ENCODE measurements at places on chromosomes 2 and 18.

- DNase-seq = no peak
Observed at GRCh38 chr18:57784034-57784800, 18.9 kb downstream of the ATP8B1 start.

DNA sequence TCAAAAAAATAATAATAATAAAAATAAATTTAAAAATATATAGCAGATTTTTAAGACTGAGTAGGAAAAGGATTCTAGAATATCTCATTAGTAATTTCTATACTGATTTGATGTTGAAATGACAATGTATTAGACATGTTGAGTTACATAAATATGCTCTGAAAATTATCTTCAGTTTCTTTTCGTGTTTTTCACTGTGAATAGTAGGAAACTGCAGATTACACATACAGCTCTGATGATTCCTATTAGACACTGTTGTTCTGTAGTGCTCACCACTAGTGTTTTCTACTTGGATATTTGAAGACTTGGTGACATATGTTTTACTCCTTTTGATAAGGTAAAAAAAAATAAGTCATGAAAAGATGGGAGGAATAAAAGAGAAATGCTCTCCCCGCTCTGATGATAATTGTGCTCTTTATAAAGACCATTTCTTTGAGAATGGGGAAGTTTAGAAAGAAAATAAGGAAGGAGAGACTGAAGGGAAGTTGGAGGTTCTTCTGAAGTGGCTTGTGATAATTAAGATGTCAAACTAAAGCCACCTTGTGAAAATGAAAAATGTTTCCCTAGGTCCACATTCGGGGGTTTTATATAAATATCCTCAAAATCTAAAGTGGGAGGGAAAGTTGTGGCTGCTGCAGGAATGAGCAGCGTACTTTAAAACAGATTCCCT lies 52.9 kb downstream of the SLC9A2 start:
- no peak for DNase-seq

DNA sequence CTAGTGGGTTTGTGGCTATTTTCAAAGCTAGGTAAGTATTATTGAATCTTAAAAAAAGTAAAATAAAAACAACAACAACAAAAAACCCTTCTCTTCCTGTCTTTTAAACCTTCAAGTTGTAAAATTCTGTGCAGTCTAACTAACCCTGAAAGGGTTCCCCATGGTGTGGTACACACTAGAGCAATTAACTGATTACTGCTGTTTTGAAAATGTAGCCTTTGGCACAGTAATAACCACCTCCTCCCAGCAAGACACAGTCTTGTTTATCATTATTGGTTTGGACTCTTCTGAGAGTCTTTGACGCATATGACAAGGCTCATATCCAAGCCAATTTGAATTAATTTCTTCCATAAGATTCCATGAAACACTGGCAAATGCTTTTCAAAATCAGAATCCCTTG lies 2184.6 kb upstream of the PIK3C3 start:
- DNase-seq = no peak

DNA sequence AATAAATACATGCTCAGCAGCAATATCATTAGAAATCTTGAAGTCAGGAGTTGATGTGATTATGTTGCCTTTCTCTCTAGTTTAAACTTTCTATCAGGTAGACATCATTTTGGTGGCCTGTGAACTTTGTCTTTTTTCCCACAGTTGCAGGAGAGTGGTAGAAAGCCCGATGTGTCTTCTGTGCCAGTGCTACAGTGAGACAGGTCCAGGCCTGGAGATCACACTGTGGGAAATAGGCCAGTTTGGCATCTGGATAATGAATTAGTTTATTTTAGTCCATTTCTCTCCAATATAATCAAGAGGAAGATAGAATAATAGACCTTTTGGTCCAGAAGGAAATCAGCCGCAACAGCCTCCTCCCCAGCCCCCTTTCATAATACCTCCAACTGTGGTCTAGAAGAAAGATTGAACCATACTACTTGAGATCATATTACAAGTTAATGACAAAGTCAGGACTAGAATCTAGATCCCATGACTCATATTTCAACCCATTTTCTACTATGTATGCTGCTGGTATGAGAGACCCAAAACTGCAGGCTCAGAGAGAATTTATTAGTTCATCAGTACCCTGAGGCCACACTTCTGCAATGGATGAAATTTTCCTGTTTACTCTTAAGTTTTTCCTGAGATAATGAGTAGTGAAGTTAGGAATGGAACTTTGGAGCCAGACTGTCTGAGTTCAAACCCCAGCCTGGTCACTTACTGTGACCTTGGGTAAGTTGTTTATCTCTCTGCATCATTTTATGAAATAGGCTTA lies 20.6 kb downstream of the KCMF1 start:
- DNase-seq = no peak

GRCh38 chr2:175203621-175204496 lies 22.3 kb upstream of the ATP5MC3 start:
- DNase-seq = peak; percentile 77

- DNase-seq = no peak
Observed at GRCh38 chr18:7720395-7720794, 153.3 kb downstream of the PTPRM start.

GRCh38 chr18:48840491-48840877 lies 110.3 kb downstream of the SMAD7 start:
- no peak for DNase-seq

- no peak for DNase-seq
Observed at GRCh38 chr2:237291138-237291792, 122.7 kb downstream of the COL6A3 start.

GRCh38 chr2:190860985-190861680 lies 19.5 kb upstream of the GLS start:
- DNase-seq = no peak

- no peak for DNase-seq
Observed at GRCh38 chr2:166388481-166389070, 12.8 kb upstream of the SCN9A start.

DNA sequence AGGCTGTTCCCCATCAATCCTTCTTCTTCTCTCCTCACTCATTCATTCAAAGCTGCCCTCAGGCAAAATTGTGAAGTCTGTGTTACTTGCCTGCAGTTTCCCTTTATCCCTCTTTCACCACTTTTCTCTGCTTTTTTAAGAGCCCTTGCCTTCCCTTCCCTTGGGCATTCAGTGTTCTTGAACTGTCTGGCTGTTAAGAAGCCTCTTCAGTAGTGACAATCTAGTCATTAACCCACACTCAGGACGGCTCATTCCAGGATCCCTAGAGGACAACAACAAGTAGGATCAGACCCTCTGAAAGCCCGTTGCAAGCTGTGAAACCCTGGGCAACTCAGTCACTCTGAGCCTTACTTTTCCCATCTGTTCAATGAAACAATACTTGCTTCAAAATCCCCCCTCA lies 615.7 kb downstream of the EPHA4 start:
- DNase-seq = no peak

GRCh38 chr2:150811259-150811855 lies 323.9 kb upstream of the RND3 start:
- DNase-seq = no peak

DNA sequence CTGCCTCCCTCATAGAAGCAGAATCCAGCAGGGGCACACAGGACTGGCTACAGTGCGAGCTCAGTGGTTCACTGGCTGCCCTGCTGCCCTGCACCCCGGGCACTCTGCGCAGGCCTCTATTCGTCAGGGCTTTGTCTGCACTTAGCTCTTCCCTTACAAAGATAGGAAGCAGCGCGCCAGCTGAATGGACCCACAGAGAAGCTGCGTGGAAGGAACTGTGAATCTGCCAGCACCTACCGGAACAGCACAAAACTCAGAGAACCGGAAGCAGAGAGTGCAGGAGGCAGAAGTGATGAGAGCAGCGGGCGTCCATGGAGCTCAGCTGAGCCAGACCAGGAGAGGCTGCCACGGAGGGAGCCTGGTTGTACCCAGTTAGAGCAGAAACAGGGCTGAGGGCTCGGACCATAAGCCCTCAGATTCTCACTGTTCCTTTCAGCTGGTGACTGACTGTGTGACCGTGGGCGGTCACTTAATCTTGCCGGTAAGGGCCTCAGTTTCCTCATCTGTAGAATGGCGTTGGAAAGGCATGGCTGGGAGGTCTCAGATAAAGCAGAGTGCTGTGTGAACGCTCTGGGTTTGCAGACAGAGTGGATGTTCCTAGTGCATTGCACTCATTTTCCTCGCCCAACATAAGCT lies 23.1 kb upstream of the SLC66A3 start:
- no peak for DNase-seq

DNA sequence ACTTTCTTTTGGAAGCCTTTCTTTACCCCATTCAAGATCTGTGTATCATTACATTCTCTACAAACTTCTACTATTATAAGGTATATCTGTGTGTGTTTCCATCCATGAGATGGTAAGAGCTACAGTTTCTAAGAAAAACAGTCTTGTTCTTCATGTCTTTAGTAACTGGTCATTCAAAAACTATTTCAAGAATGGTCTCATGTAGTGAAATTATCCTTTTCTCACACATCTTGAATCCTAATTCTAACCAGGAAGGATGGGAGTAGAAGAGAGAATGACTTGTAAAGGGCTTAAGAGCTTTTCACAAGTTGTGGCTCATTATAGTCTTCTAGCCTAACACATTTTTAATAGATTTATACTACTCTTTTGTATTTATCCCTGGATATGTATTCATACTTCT lies 47.3 kb downstream of the ROCK1 start:
- no peak for DNase-seq

GRCh38 chr18:27871726-27872125 lies 305.2 kb downstream of the CDH2 start:
- no peak for DNase-seq

- DNase-seq = no peak
Observed at GRCh38 chr2:203909261-203909967, 27.1 kb upstream of the ICOS start.

DNA sequence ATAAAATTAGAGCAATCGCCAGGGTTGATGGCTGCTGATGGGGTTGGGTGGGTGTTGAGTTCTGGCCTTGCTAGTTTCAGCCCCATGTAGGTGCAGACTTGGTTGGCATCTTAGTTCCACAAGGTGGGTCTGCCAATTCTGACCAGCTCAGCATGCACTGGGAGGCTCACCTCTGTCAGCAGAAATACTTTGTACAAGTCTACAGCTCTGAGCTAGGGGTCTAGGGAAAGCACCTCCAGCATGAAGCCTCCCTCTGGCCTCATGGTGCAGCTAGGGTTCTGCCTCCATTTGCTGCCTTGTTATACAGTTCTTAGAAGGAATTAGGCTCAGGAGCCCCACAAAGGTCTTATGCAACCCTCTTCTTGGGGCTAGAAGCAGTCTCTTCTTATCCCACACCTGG lies 278.9 kb upstream of the HDAC4 start:
- no peak for DNase-seq

DNA sequence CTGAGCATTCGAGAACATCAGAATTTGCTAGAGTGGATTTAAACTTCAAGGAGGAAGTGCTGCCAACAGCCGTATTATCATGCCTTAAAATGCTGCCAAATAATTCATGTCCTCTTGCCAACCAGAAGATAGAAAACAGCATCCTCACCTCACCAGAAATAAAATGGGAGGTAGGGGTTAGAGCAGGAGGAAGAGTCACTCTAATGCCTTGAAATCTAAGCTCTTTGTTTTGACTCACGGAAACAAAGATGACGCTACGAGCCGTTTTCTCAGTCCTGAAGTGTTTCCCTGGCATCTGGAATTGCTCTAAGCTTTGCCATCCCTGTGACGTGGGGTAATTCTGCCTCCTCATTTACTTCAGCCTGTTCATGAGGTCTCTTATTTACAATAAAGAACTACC lies 97.1 kb downstream of the PRPF40A start:
- no peak for DNase-seq

GRCh38 chr18:8752329-8752728 lies 47.0 kb downstream of the MTCL1 start:
- DNase-seq = no peak

GRCh38 chr2:25822190-25823117 lies 55.8 kb downstream of the ASXL2 start:
- no peak for DNase-seq

GRCh38 chr2:3756306-3756705 lies 52.9 kb downstream of the DCDC2C start:
- no peak for DNase-seq

DNA sequence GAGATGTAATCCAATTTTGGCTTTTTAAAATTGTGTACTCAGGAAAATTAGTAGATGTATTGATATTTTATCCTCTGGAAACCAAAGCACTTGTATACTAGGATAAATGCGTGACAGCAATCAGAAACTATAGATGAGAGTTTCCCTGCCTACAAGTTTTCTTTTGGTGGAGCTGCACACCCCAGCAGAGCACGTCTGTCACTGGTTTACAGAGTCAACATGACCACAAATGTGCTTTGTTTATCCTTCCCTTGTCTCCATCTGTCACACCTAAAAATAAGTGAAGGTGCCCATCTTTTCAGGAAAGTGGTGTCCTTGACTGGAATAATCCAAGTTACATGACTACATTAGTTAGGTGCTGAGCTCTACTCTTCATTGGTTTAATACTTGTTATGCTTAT lies 210.4 kb upstream of the DSEL start:
- no peak for DNase-seq

- DNase-seq = no peak
Observed at GRCh38 chr18:67135981-67136380, 380.5 kb downstream of the DSEL start.

- DNase-seq = no peak
Observed at GRCh38 chr2:172564376-172564775, 8.5 kb downstream of the PDK1 start.

Measured in WERI-Rb-1 (cell line).